ENCODE measurements at places on chromosomes 4 and X.

DNA sequence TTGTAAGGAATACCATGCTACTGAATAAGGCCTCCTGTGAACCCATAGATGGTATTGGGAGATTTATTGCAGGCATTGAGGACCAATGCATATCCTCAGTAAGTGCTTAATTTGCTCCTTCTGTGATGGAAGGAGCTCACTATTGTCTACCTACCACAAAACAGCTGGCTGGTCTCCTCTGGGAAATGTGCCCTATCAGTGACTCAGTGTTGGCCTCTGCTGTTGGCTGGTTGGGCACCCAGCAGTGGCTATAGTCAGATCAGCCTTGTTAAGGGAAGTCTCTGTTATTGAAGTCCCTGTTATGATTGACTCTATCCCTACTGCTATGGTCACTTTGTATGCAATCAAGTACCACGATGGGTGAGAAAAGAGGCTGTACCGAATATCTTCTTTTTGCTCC is 27.5 kb upstream of the OTUD4 start:
- no peak for DNase-seq

GRCh38 chrX:14915596-14915995 is 42.4 kb downstream of the MOSPD2 start:
- DNase-seq: no peak

DNA sequence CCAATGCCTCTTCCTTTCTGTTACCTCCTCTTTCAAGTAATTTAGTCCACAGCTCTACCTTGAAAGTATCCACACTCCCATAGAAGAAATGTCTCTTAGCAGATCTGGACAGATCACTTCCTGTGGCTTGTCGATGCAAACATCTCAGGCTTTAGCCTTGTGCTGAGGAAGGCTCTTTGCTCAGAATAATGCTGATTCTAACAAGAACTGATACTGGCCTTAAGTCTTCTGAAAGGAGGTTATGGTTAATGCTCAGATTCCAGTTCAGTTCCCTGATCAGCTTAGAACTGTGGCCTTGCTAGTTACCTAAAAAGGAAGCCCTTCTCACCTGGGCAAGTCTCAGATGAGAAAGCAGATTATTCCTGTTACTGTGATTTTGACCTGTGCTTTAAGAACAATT is 230.1 kb upstream of the FAT4 start:
- no peak for DNase-seq

DNA sequence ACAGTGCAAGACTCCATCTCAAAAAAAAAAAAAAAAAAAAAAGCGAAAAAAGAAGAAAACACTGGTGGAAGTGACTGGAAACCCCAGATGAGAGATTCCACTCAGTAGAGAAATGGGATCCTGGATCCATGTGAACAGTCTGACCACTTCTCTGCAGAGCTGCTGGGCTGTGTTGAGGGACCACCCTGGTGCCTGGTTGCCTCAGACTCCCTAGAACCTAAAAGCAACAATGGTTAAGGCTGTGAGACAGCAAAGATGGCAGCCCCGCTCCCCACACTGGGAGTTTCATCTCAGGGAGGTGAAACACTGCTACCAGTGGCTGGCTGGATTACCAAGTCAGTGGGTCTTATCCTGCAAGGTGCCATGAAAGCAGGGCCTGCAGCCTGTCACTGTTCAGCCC is 152.8 kb upstream of the ARSJ start:
- DNase-seq: no peak

GRCh38 chrX:69627744-69628143 is 11.8 kb downstream of the EDA start:
- no peak for DNase-seq

GRCh38 chr4:46934726-46935125 is 25.7 kb upstream of the COX7B2 start:
- DNase-seq: no peak

DNA sequence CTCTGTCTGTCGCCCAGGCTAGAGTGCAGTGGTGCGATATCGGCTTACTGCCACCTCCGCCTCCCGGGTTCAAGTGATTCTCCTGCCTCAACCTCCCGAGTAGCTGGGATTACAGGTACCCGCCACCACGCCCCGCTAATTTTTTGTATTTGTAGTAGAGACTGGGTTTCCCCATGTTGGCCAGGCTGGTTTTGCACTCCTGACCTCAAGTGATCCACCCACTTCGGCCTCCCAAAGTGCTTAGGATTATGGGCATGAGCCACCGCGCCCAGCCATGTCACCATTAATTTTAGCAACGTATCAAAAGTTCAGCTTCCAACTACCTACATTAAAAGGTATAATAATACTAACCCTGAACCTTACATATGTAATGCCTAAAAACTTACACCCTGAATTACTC is 940 bp upstream of the UTP3 start:
- DNase-seq: no peak

DNA sequence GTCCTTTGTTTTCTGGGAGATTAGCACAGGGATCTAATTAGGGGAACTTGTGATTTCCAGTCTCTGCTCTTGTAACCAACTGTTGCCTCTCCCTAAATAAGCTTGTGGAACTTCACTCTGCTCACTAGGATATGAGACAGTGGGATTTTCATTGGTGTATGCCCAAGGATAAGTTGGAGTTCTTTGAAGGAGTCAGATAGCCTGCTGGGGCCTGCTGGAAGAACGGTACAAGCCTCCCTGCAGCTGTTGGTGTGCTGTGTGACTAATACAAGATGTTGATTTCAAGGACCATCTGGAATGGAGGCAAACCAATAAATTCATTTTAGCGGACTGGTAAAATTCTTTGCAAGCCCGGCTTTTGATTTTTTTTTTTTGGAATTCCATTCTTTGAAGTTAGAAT is 167.0 kb downstream of the AASDH start:
- DNase-seq: no peak

GRCh38 chr4:53638919-53639318 is 47.6 kb upstream of the LNX1 start:
- DNase-seq: no peak

GRCh38 chrX:70062076-70062475 is at the start of gene OTUD6A:
OTUD6A (plus strand) TSS chrX:70062457; CDS start chrX:70062525, 68 bp downstream.
- DNase-seq: no peak

GRCh38 chrX:131747173-131747572 is 203.3 kb downstream of the OR13H1 start:
- no peak for DNase-seq

DNA sequence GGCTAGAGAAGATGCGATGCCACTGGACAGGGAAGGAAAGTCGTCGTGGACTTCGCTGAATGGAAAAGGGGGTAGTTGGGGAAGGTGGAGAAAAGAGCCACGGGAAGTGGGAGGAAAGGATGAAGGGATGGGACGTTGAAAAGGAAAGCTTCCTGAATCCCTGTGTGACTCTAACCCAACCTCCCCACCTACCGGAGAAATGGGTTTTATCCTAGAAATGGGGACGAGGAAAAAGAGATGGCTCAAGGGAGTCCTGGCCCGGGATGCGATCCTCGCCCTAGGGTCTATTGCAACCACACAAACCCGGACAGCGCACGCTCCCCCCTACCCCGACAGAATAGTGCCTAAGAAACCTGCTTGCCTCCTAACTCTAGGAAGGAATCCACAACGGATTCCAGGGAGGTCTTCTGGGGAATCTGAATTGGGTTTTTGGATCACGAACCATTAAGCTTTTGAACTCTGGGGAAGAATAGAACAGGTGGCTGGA is 738 bp upstream of the TSPAN5 start:
- peak; percentile 65 for DNase-seq

GRCh38 chr4:182920676-182921075 is 3.5 kb upstream of the DCTD start:
- no peak for DNase-seq

GRCh38 chr4:144213371-144213770 is 72.9 kb upstream of the GYPA start:
- no peak for DNase-seq

GRCh38 chr4:17203797-17204196 is 305.4 kb upstream of the LDB2 start:
- no peak for DNase-seq

DNA sequence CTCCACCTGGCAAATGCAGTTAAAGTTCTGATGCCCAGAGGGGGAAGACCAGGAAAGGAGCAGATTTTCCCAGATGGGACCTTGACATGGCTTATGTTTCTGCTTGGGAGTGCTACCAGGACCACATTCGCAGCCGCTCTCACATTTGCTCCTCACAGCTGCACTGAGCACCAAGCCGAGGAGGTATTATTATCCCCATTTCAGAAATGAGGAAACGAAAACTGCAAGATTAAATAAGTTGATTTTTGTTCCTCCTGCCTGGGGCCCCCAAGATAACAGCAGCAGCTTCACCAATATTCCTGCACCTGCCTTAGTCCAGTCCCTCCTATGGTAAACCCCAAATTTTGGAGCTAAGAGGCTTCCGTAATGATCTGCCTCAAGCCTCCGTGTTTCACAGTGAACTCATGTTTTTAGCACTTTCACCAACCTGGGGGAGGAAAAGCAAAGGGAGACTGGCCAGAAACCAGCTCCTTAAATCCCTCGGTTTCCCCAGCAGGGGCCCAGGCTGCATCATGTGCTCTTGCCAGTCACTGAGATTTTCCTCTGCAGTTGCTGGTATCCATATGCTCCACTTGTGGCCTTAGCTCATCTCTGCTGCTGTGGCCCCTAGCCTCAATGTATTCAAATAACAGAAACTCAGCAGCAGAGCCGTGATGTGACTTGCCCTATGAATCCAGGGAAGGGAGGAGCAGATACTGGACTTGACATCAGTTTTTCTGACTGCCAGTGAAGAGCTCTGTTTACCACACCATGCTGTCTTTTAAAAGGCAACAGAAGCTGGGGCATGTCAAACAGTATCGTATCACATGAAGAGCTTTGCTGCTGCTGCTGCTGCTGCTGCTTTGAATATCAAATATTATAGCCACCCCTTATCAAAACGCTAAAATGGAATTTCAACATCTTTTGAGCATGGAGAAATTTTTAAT is 95.5 kb upstream of the KLHL13 start:
- peak; percentile 1 for DNase-seq

- DNase-seq: no peak
Observed at GRCh38 chr4:11814758-11815157, 386.1 kb upstream of the HS3ST1 start.

DNA sequence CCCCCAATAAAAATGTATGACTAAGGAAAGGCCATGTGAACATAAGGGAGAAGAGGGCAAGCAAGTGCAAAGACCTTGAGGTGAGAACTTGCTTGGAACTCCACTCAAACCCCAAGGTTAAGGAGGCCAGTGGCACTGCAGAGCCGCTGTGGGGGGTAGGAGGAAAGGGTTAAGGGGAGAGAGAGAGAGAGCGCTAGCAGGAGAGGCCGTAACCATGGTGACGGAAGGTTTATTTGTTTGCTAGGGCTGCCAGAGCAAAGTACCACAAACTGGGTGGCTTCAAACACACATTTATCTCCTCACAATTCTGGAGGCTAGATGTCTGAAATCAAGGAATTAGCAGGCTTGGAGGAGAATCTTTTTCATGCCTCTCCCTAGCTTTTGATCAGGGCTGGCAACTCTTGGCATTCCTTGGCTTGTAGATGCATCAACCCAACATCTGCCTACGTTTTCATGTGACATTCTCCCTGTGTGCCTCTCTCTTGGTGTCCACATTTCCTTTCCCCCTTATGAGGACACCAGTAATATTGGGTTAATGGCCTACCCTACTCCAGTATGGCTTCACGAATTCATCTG is 35.2 kb downstream of the SMIM20 start:
- DNase-seq: no peak

DNA sequence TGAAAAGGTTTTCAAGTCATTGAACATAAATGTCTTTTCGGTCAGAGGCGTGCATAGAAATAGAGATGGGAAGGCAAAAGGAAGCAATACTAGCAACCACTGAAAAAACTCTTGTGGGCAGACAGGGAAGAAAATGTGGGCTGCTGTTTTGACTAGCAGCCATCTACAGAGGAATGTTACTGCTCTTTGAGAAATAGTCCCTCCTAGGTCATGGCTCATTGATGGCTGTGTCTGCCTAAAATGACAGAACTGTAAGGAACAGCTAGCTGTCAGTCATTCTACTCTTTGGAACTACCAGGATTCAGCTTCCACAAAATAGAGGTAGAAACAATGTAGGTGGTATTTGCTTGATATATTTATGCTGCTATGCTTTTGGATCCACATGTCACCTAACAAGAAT is 26.9 kb upstream of the TMPRSS11B start:
- DNase-seq: no peak

DNA sequence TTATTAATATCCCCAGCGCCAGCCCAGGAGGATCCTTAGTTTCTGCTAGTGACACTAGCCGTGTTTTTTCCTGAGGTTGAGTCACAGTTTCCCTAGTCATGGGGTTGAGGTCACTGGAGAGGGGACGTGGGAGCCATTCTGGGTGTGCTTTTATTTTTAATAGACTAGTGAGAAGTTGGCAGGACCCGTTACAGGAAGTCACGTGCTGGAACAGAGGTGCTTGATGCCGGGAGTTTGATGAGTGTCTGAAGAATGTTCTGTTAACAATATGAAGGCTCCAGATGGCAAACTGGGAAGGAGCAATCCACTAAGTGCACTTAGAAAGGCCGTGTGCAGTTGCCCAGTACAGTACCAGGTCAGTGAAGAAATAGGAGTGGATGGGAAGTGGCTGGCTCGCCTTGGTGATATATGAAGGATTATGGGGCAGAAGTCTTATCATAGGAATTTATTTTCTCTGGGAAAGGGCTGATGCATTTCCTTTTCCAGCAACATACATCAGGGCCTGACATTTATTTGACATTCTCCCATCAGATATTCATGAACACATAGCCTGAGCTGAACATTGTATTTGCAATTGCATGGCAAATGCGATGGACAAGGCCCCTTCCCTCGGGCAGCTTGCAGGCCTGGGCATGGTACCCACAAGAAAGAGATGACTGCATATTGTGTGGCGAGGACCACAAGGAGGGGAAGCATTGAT is 291.8 kb downstream of the FBXW7 start:
- no peak for DNase-seq

GRCh38 chr4:143421609-143422008 is 84.9 kb downstream of the GAB1 start:
- DNase-seq: no peak

GRCh38 chrX:100477958-100478357 is 67.9 kb upstream of the PCDH19 start:
- no peak for DNase-seq

DNA sequence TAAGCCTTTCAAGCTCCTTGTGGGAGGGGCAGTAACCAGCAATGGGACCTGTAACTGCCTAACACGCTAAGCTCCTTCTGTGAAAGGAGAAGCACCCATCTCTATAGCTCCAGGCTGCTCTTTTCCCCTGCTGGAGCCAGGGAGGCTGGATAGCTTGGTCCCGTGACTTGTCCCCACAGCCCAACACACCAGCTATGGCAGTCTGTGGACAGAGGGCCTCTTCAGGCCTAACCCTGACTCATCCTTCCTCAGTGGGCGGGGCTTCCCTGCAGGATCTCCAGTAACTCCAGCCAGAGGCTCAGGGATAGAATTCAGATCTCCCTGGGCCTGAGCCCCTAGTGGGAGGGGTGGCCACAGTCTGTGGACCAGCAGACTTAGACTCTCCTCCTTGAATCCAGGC is 1290.1 kb downstream of the PCDH7 start:
- DNase-seq: no peak

- DNase-seq: no peak
Observed at GRCh38 chr4:74967324-74967723, 34.4 kb downstream of the PARM1 start.

Measured in G401 (cell line).